ENCODE measurements at places on chromosomes 12 and 14.

GRCh38 chr12:33439587-33440011 is at the start of gene SYT10:
Gene SYT10 (minus strand): TSS chr12:33439819. CDS start chr12:33439522, 297 bp downstream.
- peak; percentile 14 for DNase-seq

- DNase-seq: no peak
Observed at GRCh38 chr12:15749937-15750336, 39.3 kb downstream of the EPS8 start.

DNA sequence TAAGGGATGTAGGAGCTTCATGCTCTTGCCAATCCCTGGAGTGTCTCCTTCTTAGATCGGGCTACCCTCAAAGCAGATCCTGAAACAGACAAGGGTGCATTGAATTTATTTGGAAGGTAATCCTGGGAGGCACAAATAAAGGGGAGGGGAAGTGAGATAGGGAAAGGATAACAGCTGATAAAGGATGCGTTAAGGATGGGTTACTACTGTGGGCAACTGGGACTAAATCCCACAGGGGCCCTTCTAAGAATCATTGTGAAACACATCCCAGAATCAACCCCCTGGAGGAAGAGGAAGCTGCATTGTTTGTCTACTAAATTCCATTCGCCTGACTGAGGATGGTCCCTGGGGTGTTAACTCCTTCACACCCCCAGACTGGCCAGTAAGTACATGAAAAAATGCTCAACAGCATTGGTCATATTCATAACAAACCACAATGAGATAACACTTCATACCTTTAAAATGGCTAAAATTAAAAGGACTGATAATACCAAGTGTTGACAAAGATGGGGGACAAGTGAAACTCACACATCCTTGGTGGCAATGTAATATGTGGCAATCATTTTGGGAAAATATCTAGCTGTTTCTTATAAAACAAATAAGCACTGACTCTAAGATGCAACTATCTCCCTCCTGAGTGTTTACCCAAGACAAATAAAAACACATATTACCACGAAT is 37.0 kb upstream of the CMKLR1 start:
- no peak for DNase-seq

GRCh38 chr12:49792181-49792970 is 35.8 kb downstream of the NCKAP5L start:
- DNase-seq: no peak

- DNase-seq: no peak
Observed at GRCh38 chr14:98761993-98762392, 510.0 kb downstream of the BCL11B start.

GRCh38 chr14:66403183-66403582 is 83.0 kb upstream of the CCDC196 start:
- DNase-seq: peak; percentile 19
